GM12864 (cell line): ENCODE measurements at places on chromosomes 7 and 10.

DNA sequence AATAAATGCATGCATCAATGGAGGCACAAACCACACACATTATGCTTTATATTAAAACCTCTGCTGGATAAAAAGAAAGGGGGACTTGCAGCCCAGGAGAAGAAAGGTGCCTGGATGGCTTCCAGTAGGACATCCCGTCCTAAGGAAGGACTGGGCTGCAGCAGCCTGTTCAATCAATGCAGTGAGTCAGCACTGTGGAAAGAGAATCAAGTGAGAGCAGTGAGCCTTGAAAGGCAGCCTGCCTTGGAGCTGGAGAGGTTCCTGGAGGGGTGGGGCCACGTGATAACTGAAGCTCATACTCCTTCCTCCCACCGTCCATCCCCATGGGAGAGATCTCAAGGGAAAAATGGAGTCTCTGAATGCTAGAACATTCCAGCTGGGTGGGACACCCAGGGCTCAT is 501.2 kb downstream of the ADRA2A start:
- DNase-seq, result no peak

DNA sequence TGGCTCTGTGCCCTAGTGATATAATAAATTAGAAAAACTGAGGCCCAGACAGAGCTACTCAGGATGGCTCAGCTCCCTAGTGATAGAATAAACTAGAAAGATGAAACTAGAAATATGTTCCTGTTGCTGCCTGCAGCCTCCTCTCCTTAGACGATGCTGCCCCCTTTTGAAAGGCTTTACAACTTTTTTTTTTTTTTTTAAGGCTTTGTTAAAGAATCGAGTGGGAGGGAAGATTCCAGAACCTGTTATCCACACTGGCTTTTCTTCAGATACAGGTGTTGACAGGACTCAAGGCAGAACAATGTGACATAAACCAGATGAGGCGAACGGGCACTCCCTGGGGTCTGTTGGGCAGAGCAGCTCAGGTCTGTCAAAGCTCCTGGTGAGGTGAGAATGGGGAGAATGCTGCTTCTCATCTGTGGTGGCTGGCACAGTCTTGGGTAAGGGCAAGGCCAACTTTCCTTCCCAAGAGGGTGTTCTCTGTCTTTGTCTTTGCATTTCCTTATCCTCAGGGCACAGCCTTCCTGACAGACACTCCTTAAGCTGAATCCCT is 175.1 kb downstream of the COBL start:
- DNase-seq, result no peak

DNA sequence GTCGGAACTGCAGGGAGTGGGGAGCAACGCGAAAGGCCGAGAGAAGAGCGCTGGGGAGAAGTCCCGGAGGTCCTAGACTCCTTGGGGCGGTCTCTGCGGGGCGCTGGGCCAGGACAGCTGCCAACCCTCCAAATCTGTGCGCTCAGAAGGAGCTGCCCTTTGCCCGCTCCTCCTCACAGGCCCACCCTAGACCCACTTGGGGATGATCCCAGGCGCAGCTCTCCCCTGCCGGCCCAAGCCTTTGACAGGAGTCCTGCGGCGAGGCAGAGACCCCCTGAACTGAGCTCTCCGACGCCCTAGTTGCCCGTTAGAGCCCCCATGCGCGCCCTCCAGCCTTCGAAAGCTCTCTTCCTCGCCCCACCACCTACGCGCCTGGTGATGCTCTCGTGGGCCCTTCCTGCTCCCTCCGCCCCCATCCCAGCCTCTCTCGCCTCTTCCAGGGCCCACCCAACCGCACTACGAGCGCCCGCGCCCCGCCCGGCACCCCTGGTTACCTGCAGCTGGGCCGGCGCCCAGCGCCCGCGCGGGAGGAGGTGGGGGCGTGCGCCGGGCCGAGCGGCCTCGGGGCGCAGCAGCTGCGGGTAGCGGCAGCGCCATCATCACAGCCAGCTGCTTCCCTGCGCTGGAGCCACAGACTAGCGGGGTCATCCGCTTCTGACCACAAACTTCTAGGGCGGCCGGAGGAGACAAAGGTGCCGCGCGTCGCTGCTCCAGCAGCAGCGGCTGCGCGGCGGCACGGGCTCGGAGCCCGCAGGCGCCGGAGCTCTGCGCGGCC is 353.4 kb downstream of the DNAJB6 start:
- DNase-seq, result no peak

- no peak for DNase-seq
Measured at GRCh38 chr7:150722431-150722931, 6.1 kb downstream of the GIMAP1 start.

GRCh38 chr10:35784751-35785150 is 142.7 kb upstream of the FZD8 start:
- DNase-seq, result no peak

- DNase-seq, result peak; percentile 59
Measured at GRCh38 chr10:86965986-86966654, 2.2 kb upstream of the ADIRF start.

DNA sequence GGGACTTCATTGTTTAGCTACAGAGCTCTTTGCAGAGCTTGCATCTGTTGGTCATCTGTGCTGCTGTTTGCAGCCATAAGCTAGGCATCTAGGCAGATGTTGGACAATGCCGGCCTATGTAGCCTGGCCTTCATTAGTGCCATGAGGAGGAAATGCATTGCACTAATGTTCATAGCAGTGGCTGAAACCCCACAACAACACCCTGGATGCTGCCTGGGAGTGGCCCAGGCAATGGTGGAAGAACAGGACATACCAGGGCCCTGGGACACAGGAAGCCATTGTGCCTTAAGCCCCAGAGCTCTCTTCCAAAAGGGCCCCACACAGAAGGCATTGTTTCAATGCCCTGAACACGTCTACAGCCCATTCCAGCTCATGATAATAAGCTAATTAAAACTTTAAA is 131.5 kb upstream of the LYZL1 start:
- no peak for DNase-seq

GRCh38 chr7:98643236-98643985 is 26.3 kb downstream of the NPTX2 start:
- DNase-seq, result no peak

- DNase-seq, result no peak
Measured at GRCh38 chr10:44952779-44953231, 6.8 kb upstream of the RASSF4 start.

- no peak for DNase-seq
Measured at GRCh38 chr10:65166272-65166671, 1645.1 kb downstream of the REEP3 start.

DNA sequence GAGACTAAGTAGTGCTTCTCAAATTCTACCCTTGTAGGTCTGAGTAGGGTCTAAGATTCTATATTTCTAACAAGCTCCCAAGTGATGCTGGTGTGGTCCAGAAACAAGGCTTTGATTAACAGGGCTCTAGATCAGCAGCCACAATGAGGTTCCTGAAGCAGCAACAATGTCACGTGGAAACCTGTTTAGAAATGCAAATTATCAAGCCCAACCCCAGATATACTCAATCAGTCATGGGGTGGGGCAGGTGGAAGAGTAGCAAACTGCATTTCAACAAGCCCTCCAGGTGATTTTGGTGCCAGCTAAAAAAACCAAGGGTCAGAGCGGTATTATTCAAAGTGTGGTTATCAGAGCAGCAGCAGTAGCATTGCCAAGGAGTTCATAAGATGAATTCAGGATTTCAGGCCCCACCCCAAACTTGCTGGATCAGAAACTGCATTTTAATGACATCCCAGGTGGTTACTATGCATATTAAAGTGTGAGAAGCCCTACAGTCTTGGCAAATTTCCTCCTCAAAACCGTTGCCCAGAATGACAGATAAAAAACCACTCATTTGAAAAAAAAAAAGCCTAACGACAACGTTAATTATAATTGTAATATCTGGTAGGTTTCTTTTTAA is 199.2 kb downstream of the AHR start:
- DNase-seq, result no peak

- DNase-seq, result no peak
Measured at GRCh38 chr7:138662991-138663320, 38.2 kb downstream of the SVOPL start.

GRCh38 chr10:114957673-114958072 is 19.7 kb downstream of the TRUB1 start:
- DNase-seq, result no peak

GRCh38 chr7:156515911-156516790 is 124.4 kb upstream of the RNF32 start:
- no peak for DNase-seq

DNA sequence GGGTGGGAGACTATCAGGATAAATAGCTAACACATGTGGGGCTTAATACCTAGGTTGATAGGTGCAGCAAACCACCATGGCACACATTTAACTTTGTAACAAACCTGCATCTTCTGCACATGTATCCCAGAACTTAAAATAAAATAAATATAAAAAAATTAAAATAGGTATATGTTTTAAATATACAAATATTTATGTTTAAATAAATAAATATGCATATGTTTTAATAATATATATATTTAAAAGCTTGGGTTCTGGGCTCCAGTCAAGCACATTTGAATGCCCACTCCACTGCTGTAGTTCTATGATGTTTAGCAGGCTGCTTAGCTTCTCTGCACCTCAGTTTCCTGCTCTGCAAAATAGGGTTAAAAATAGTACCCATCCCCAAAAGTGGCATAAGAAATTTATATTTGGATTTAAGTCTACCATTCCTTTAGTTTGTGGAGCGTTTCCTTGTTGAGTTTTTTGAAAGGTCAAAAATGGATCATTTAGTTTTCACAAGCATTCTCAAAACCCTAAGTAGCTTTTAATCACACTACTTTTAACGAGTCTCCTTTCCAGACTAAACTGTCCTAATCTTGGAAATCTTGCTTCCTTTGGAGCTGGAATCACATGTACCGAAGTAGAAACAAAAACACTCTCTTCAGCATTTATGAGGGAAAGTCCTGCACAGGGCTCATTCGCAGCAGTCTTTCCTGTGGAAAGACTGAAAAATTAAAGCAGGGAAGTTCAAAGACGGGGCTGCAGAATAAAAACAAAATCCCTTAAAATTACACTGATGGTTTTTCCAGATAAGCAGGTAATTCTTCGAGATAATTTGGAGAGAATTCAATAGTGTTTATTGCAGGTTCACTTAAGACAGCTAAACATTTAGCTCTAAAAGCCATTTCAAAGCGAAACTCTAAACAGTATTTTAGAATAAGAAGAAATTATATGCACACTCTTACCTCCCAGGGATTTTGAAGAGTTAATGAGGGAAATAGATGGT is 111.7 kb upstream of the LYZL1 start:
- no peak for DNase-seq

GRCh38 chr7:272631-273030 is 17.3 kb upstream of the FOXL3 start:
- no peak for DNase-seq

- DNase-seq, result no peak
Measured at GRCh38 chr10:86182150-86182549, 184.4 kb downstream of the GRID1 start.

DNA sequence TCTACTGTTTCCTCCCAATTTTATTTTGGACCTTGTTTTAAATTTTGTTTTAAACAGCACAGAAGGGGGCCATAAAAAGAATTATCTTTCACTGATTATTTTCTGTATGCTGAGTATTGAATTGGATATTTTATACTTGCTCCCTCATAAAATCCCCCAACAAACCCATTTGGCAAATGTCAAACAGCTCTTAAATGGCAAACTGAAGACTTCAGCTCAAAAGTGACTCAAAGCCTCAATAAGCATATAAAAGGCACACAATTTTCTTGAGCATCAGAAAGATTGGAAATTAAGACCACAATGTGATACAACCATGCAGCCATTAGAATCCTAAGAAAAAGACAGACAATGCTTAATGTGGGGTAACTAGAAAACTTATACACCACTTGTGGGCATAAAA is 199.2 kb downstream of the SEMA3E start:
- no peak for DNase-seq

DNA sequence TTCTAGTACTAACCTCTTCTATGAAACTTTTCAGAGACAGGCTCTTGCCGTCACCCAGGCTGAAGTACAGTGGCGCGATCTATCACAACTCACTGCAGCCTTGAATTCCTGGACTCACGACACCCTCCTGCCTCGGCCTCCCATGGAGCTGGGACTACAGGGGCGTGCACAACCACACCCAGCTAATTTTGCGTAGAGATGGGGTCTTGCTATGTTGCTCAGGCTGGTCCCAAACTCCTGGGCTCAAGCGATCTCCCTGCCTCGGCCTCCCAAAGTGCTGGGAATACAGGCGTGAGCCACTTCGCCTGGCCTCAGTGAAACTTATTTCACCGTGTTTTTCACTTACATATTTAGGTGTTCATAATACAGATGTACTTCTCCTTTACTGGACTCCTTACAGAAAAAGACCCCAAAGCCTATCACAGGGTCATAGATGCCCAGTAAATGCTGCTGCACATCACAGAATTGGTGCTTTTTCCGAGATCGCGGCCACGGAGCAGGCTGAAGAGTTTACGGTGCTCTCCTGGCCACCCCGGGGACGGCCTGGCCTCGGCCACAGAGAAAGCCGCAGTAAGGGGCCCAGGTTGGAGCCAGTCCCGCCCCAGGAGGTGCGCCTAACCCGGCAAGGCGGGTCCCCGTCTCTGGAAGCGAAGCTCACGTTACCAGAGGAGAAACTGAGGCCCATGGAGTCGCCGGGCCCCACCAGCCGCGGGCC is 595 bp downstream of the TBL2 start:
- no peak for DNase-seq

GRCh38 chr7:45000093-45001032 is at the start of gene CCM2:
Gene CCM2 (plus strand): TSS chr7:45000201. CDS start chr7:45000334, 133 bp downstream.
- DNase-seq, result no peak

DNA sequence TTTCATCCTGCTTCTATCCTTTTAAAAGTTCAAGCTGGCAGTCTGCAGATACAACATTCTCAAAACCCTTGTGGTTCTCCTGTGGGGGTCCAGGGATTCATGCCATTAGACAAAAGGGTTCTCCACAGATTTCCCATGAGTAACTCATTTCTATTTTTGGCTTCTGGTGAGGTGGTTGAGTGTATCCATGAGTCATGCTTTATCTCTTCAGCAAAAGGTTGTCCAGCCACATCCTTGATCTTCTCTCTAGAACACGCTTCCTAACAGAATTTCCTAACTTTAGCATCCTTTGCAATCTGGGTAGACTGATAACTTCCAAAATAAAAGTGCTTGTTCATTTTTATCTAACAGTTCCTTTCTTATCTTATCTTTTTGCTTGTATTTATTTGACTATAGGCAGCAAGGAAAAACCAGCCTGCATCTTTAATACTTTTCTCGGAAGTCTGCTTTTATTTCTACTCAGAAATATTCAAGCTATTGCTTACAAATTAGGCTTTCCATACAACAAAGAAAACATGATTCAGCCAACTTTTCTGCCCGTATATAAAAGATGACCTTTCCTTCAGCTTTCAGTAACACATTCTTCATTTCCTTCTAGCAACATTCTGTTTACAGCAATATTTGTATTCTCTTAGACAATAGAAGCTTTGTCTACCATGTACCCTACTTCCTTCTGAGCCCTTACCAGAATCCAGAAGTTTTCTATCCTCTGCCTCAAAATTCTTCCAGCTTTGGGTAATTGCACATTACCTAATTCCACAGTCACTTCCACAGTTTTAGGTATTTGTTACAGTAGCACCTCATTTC is 79.3 kb upstream of the IL6 start:
- DNase-seq, result no peak
